NB4 (cell line): ENCODE measurements at places on chromosomes 16 and 17.

GRCh38 chr17:74211912-74212208 is 1.5 kb upstream of the TTYH2 start:
- no peak for DNase-seq

- peak; percentile 48 for DNase-seq
Measured at GRCh38 chr17:43720311-43721060, 38.1 kb downstream of the SOST start.

- DNase-seq: peak; percentile 57
Measured at GRCh38 chr16:56789360-56789759, 59.4 kb downstream of the NUP93 start.

- no peak for DNase-seq
Measured at GRCh38 chr17:9308069-9308468, 267.6 kb downstream of the STX8 start.

DNA sequence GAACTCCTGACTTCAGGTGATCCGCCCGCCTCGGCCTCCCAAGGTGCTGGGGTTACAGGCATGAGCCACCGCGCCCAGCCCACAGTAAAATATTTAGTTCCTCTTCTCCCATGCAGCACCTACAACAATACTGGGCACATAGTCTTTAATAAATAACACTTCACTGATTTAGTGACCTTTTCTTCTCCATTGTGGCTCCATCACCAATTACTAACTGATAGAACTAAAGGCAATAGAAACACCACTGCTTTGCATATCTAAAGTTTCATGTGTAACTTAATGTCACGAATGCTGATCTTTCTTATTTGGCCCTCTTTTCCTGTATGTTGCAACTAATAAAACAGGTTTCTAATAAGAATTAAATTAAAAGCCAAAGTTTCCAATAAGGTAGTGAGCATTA is 38.9 kb downstream of the TRIM37 start:
- DNase-seq: no peak

- DNase-seq: no peak
Measured at GRCh38 chr16:12026741-12027490, 50.4 kb downstream of the SNX29 start.

- DNase-seq: no peak
Measured at GRCh38 chr16:12197812-12198211, 221.3 kb downstream of the SNX29 start.

DNA sequence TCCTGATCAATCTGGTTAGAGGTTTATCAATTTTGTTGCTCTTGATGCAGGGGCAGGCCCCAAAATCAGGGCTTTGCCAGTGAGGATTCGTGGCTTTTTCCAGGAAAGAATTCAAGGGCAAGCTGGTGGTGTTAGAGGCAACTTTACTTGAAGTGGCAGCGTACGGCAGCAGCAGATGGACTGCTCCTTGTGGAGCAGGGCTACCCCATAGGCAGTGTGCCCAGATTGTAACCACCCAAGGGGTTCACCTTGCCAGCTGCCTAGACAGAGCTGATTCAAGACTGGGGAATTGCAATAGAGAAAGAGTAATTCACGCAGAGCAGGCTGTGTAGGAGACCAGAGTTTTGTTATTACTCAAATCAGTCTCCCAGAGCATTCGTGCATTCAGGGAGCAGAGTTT is 16.7 kb downstream of the DRC7 start:
- no peak for DNase-seq

DNA sequence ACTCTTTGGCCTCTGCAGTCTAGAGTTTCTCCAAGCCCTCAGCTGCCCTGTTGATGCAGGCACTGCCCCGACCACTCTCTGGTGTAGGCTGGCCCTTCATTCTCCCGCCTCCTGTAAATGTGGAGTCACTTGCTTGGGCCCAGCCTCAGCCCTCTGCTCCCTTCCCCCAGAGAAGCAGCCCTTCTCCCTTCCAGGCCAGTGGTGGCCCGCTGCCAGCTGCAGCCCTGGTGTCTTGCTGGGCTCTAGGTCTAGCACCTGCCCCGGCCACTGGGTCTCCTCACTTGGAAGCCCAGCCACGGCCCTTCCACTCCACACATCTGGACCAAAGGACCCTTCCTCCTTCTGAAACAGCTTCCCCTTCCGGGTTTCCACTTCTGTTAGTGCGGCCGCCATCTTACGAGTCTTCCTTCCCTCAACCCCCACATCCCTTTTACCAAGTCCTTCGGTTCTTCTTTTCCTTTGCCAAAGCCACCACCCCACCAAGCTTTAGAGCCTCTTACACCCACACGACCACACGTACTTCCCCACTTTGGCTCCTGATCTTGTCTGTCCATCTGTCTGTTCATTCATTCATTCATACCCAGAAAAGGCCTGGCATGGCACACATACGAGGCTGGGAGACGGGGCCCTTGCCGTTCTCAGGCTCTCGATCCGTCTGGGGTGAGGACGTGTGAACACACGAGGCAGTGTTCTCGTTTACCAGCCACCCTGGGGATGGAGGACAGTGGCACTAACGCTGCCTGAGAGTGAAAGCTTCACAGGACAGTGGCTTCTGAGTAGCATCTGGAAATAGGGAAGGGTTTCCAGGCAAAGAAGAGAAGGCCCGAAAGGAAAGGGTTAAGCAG is 68.0 kb downstream of the ABR start:
- DNase-seq: peak; percentile 73

DNA sequence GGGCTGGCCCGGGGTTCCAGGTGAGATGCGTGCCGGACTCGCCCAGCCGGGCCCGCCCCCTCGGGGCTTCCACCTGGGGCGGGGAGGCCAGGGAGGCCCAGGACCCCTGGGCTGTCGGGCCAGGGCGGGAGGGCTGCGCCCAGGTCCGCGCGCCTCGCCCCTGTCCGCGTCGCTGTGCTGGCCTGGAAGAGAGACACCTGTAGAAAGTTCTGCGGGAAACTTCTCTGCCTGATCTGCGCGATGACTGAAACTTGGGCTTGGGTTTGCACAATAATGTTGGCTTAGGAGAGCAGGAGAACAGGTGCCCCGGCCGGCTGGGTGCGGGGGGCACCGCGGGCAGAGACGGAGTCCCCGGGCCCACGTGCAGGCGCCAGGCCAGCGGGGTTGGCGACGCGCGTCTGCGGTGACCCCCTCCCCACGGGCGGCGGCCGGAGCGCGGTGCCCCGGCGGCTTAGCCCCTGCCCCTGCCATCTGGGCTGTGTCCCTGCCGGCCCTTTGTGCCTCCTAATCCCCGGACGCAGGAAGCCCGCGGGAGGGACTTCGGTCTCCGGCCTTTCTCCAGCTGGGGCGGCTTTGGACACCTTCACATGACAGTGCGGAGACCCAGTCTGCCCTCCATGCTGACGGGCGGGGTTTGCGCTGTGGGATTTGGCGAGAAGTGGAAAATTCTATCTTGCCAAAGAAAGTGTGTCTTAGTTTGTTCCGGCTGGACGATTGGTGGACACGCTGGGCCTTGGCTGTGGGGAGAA is 483 bp downstream of the LLGL2 start:
- DNase-seq: no peak

DNA sequence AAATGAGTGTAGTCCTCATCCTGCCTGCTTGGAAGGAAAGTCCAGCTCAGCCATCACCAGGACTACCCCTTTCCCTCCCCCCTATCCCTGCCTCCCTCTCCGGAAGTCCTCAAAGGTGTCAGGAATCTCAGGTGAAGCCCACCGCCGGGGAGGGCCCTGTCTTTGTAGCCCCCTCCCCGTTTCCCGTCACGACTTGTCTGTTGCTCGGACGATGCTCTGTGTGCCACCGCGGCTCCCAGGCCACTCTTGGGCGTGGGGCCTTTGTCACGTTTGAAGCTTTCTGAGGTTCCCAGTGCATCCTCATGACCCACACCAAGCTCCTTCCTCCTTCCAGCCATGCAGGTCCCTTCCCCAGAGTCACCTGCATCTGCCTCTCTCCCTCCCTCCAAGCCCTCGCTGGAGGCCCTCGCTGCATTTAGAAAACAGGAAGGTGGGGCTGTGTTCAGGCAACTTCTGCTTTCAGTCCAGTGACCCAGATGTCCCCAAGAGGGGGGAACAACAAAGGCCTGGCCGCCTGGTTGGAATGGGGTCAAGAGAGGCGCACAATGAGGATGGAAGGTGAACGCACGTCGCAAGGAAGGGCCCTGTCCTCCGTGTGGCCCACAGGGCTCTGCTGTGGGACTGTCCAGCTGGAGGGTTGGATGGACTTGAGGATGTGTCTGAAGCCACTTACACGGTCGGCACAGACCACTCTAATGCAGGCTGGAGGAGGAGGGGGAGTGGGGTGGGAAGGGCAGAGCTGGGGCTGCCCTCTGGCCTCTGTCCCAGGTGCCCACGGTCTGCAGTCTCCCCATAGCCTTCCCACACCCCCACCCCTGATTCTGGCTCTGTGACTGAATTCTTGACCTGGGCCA is 59.9 kb downstream of the OR1D5 start:
- DNase-seq: peak; percentile 45

DNA sequence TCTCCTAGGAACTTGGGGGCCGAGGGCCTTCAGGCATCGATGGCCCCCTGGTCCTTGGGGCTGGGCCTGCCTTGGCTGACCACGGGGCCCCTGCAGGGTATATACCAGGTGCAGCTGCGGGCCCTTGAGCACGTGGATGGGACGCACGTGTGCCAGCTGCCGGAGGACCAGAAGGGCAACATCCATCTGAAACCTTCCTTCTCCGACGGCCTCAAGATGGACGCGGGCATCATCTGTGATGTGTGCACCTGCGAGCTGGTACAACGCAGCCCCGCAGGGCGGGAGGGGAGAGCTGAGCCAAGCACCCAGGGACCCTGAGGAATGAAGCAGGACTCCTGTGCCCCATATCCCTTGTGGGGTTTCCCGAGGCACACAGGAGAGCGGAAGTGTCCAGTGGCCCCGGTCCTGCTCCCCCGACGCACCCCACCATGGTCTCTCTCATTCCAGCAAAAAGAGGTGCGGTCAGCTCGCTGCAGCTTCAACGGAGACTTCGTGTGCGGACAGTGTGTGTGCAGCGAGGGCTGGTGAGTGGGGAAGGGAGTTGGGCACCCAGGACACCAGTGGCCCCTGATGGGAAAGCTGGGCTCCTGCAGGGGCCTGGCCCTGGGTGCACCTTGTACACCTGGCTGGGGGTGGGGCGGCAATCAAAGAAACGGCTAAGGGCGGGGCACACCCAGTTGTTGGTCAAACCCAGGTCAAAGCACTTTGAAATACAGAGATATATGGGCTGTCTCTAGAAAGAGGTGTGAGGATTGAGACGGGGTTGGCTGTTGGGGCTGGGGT is 10.6 kb downstream of the ITGB4 start:
- DNase-seq: no peak

DNA sequence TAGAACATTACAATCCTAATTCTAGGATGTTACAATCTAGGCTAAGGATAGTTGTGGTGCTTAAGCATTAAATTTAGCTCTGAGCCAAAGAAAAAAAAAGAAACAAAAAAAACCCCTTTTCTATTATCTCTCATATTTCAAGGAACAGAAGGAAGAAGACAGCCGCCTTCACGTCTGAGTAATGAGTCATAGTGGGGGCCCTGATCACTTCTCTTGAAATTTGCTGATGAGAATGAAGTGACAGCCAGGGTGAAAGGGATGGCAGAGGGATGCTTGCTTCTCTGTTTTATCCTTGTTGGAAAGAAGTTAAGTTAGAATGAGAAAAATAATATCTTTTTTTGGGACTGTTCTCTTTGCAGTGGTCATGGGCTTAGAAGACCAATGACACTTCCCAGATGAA is 82.6 kb upstream of the MPHOSPH6 start:
- no peak for DNase-seq

DNA sequence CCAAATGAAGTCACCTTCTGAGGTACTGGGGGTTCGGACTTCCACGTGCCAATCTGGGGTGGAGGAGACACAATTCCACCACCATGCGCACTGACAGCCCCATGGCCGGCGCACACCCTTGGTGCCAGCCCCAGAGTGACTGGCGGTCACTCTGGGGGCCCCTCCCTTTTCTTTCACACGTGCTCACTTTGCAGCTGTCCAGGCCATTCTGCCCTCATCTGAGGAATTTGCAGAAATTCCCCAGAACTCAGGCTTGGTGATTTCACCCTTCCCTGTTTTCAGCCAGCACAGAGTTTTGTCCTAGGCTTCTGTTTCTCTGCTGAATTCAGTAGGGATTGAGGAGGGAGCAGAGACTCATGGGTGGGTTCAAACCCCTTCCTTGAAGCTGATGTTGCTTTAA is 54.8 kb downstream of the CDRT4 start:
- no peak for DNase-seq

- DNase-seq: no peak
Measured at GRCh38 chr17:76432004-76432403, 20.9 kb downstream of the UBE2O start.

- no peak for DNase-seq
Measured at GRCh38 chr17:63316100-63316499, 130.0 kb downstream of the CYB561 start.

DNA sequence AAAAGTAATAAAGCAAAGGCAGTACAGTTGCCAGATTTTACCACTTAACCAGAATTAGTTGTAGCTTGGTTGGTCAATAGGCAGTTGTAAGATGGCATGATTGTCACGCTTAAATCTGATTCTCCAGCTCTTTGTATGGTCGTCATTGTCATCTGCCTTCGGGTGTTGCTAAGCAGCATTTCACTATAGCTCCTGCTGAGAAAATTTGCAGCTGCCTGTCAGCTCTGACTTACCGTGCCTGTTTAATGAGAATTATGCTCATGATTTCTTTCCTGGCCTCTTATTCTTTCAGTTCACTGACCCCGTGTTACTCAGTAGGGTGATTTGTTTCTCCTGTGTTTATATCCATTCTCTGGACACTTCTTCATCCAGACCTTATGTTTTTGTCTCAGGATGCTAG is 66.7 kb downstream of the TANGO6 start:
- no peak for DNase-seq

DNA sequence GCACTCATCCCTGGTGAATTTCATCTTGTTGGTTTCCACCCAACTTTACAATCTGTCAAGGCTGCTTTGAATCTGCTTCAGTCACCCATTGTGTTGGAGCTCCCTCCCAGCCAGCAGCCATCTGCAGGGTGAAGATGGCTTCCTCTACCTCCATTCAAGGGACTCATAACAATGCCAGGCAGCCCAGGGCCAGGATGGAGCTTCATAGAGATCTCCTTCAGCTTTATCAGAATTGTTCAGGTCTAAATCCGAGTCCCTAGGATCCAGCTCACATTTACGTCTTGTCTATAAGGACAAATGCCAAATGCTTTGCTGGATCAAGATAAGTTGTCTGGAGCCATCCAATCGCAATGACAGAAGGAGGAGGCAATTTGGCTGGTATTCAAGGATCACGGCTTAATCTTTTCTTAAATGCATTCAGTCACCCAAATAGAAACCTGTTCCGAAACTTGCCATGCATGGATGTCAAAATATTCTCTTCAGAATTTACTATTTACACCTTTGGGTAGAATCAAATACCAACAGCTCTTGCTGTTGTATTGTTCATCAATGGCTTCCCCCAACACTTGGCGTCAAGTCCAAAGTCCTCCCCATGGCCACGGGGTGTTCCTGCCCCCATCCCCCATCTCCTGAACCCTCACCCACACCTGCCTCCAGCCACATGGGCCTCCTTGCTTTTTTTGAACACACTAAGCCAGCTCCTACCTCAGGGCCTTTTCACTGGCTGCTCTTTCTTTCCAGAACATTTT is 3.8 kb upstream of the FAM171A2 start:
- DNase-seq: no peak
